ENCODE measurements at places on chromosomes 1 and 21. TPM values are rescaled to one million over a fixed set of nuclear protein-coding genes. Genes with fewer than 3 reads are reported as not detected.

- DNase-seq, result no peak
These were observed 525.1 kb downstream of the LMO4 start for GRCh38 chr1:87853576-87854351.

DNA sequence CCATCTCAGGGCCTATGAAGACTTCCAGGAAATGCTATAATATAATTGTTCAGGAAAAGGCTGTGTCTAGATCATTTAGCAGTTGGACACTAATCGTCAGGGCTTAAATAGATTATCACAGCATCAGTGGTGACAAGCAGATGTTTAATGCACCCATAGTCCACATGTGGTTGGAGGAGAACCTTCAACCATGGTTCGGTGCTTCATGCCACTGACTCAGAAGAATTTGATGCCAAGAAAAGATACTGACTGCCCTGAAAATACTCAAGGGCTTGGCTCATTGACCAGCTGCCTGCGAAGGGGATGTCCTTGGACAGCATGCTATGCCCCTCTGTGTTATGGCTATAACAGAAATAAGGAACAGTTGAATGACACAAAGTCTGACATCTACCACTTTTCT lies 175.7 kb downstream of the HHIPL2 start:
- no peak for DNase-seq

DNA sequence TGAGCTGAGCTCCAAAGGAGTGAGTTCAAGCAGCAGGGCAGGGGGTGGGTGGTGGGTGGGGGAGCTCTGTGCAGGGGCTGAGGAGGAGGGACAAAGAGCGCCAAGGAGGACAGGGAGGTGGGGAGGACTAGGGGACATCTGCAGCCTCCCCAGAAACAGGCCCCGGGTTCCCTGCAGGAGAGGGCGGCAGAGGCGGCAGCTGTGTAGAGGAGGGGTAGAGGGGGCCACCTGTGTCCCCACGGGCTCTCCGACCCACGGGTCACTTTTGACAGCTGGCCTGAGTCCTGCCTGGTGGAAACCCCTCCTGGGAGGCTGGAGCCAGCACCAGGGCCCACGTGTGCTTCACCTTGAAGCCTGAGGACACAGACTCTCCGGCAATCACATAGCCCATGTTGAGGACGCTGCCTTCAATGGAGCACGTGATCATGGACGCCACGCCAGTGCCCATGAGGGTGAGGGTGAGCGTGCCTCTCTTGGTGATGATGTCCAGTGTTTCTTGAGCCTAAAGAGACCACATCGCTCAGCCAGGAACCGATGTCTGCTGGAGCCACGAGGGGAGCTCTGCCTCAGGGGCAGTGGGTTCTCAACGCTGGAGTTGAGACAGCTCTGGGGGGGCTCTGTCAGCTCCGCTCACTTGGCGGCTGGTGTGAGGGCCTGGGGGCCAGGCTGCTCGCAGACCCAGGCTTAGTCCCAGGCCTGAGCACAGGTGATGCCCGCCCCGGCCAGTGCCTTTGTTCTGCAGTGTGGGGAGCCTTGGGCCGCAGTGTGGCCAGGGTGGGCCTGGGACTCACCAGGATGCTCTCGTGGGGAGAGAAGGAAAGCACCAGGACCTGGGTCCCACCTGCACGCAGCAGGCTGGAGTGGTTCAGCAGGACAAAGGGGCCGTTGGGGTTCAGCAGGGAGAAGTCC lies 6.6 kb upstream of the TMEM52 start:
- DNase-seq, result no peak

GRCh38 chr21:45831991-45832740 lies 149.4 kb upstream of the COL6A1 start:
- DNase-seq, result peak; percentile 39

- DNase-seq, result no peak
These were observed 3.2 kb downstream of the DMRTA2 start for GRCh38 chr1:50419907-50420677.

- no peak for DNase-seq
These were observed 85.1 kb downstream of the MTR start for GRCh38 chr1:236880209-236880608.

DNA sequence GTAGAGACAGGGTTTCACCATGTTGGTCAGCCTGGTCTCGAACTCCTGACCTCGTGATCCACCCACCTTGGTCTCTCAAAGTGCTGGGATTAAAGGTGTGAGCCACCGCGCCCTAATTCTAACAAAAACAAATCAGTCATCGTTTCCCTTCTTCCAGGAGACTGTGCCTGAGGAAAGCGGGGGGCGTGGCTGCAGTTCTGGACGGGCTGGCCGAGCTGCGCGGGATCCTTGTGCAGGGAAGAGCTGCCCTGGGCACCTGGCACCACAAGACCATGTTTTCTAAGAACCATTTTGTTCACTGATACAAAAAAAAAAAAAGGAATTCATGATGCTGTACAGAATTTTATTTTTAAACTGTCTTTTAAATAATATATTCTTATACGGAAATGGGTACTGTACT lies 104.2 kb downstream of the WDR4 start:
- no peak for DNase-seq

DNA sequence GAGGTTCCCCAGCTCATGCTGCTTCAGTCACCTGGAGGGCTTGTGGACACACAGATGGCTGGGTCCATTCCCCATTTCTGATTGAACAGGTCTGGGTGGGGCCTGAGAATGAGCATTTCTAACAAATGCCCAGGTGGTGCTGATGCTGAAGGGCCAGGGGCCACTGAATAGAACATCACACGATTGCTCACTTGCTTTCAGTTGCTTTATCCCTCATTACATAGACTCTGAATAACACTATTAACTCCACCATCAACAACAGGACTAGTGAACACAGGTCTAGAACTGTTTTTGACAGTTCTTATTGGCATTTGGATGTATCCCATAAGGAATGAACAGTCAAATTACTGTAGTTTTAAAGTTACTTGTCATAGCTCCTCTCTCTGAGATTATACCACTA lies 12.1 kb downstream of the TRAPPC10 start:
- no peak for DNase-seq

- no peak for DNase-seq
These were observed 37.3 kb downstream of the IFNAR1 start for GRCh38 chr21:33362044-33362555.

- DNase-seq, result no peak
These were observed at the start of gene MT1HL1 for GRCh38 chr1:237004116-237004515. Gene MT1HL1, minus strand, starts transcription at chr1:237004441. Its CDS starts 69 bp downstream, at chr1:237004372.

DNA sequence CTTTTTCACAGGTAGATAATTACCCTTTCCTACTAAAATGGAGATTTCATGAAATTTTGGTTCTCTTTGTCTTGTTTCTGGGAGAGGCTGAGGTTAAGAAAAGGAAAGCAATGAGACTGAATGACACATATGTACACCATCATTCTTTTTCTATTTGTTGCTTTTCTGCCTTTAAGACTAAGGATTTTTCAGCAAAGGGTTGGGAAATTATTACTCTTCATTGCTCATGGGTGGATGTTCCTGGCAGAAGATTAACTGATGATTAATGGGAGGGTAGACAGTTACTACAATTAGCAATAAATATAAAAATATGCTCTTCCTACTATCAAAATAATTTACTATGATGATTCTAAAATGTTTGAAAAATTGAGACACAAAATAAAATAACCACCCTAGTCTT lies 316.5 kb upstream of the USP24 start:
- DNase-seq, result no peak

- no peak for DNase-seq
These were observed 40.2 kb upstream of the NHLH2 start for GRCh38 chr1:115880981-115881672.

DNA sequence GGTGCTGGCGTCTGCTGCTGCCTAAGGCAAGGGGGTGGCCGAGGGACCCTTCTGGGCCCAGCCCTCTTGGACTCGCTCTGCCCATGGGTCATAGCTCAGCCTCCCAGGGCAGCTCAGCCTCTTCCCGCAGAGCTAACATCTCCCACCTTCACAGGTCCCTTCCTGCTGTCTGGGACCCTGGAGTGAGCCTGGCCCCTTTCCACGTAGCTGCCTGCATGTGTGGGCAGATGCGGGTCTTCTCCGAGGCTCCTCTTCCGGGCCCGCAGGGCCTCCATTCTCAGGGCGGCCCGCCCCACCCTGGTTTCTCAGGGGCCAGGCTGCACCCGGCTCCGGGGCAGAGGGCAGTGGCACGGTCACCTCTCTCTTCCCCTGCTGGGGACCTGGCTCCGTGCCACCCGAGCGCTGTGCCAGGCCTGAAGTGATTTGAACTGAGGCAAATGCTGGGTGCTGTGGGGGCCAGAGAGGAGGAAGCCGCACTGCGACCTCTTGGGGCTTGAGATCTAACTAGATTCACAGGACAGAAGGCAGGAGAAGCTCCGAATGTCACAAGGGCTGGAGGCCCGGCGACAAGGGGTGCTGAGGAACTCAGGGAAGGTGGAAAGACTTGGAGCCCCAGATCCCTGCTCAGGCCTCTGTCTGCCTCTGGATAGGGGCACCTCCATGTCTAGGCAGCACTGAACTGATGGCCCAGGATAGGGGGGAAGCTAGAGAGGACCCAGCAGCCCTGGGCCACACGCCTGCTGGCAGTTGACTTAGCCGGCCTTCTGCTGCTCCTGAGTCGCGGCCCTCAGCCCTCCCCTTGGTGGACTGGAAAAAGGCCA lies 40.7 kb downstream of the COQ8A start:
- no peak for DNase-seq

- no peak for DNase-seq
These were observed 1.7 kb upstream of the ZBTB18 start for GRCh38 chr1:244049162-244050013.

- DNase-seq, result peak; percentile 6
These were observed 312.3 kb upstream of the FAM78B start for GRCh38 chr1:166479052-166479631.

DNA sequence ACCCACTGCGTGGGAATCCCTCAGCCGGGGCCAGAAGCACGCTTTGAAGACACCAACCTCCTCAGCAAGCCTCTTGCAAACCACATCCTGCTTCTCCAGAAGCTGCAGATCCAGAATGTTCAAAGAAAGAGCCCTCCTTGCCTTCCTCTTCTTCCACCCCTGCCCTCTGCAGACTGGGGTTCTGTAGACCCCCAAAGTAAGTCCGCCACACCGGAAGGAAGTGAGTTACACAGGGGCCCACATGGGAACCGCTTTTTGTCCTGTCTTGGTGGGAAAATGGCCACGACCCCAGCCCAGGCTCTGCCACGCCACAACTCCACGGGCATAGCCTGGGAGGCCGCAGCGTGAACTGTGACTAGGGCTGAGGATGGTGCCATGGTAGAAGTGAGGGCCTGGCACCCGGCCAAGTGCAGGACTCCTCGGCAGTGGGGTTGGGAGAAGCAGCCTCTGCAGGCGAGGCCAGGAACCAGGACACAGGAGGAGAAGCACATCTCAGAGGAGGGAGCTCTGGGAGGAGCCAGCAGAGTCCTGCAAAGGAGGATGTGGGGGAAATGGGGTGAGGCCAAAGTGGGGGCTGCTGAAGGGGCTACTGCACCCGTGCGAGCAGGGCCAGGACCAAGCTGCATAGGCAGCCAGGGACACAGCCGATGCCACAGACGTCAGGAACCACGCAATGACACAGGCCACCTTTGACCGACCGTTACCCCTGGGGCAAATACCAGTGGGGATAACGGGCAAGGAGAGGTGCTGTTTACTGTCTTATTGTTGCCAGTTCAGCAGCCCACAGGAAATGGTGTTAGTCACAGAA lies 30.9 kb downstream of the PDE9A start:
- no peak for DNase-seq

- DNase-seq, result no peak
These were observed 6.3 kb downstream of the MECR start for GRCh38 chr1:29224356-29224837.

DNA sequence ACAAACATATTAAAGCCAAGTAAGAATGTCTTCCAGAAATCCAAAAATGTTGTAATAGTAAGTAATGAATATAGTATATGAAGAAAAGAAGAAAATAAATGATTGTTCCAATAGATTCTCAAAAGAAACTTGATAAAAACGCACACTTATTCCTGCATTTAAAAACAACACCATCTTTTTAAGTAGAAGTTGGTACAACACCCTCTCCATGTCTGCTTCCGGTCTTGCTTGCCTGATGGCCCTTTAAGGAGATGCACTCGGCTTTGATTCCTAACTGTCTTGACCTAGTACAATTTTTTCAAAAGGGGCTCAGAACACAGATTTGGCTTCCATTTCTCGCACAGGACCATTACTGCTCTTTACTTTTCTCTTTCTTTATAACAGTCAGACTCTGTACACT lies 9.0 kb downstream of the CLCA1 start:
- no peak for DNase-seq

DNA sequence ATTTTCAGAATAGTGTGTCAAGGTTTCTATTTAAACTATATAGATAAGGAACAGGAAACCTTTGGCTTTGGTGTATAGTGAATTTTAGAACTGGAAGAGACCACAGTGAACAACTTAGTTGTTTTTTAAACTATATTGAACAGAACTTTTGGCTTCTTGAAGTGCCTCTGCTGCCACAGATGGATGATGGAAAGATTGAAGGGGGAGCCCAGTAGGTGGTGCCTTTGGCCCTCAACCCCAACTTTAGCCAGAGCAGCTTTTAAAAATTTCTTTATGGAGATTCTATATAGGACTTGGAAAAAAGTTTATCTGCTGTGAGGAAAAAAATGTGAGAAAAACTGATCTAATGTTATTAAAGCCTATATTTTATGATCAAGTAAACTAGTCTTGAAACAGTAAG lies 50.2 kb downstream of the SWT1 start:
- DNase-seq, result no peak

- no peak for DNase-seq
These were observed 132.9 kb upstream of the NRIP1 start for GRCh38 chr21:15197696-15198095.

- DNase-seq, result no peak
These were observed 40.5 kb upstream of the GALNT2 start for GRCh38 chr1:230026572-230026971.

CNR2 gene
- polyA plus RNA-seq, result not detected

HES3 gene
- polyA plus RNA-seq, result not detected

PIK3CD gene
- 10.9 TPM for polyA plus RNA-seq

LCE1F gene
- not detected for polyA plus RNA-seq

CYP4A11 gene
- polyA plus RNA-seq, result not detected

LCE6A gene
- not detected for polyA plus RNA-seq

ENAH gene
- 121 TPM for polyA plus RNA-seq

SLFNL1 gene
- polyA plus RNA-seq, result 0.09 TPM

NR1I3 gene
- not detected for polyA plus RNA-seq
